ENCODE measurements at places on chromosomes 7 and 10. TPM values are rescaled to one million over a fixed set of nuclear protein-coding genes. Genes with fewer than 3 reads are reported as not detected.

Gene PLPP4
- total RNA-seq = not detected

Gene EGR2
- total RNA-seq = 1.6 TPM

Gene TBX20
- 0.37 TPM for total RNA-seq

Gene KBTBD2
- total RNA-seq = 29.7 TPM

Gene AUTS2
- 50.0 TPM for total RNA-seq

Gene PRKG1
- 15.6 TPM for total RNA-seq

Gene POLL
- total RNA-seq = 46.2 TPM

Gene ANKRD26
- total RNA-seq = 10.2 TPM

Gene ARMC3
- total RNA-seq = 0.09 TPM

Gene OAT
- total RNA-seq = 97.4 TPM

Gene FAM180A
- not detected for total RNA-seq

Gene ENO4
- 1.1 TPM for total RNA-seq

GRCh38 chr7:47968847-47969774, 10.3 kb downstream of the HUS1 start:
- peak; percentile 86 for DNase-seq

- no peak for DNase-seq
These were observed 44.9 kb downstream of the HYCC1 start for GRCh38 chr7:22969010-22969431.

DNA sequence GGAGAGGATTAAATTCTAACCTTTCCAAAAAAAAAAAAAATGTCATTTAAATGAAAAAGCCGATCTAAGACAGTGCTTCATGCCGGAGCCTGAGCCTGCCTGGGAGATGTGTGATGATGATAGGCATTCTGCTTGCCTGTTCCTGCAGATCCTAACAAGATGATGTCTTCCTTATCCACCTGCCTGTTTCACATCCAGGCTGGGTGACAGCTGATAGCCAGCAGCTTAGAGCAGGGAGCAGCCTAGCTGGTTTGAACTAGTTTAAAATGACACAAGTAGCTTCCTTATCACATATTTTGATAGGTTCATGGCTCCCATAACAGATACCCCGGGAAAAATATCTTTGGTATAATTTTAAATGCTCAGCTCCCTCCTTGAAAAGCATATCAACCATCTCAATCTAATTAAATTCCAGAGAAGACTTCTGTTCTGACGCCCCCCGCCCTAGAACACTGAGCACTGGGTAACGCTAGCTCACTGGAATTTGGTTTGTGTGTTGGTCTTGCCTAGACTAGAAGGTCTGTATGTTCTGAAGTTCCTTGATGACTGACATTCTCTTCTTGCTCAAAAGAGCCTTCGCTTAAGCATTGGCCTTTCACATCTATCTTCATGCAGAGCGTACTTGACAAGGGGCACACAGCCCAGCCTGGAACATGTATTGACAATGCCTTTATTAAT, 96.9 kb upstream of the FGFR2 start:
- no peak for DNase-seq

DNA sequence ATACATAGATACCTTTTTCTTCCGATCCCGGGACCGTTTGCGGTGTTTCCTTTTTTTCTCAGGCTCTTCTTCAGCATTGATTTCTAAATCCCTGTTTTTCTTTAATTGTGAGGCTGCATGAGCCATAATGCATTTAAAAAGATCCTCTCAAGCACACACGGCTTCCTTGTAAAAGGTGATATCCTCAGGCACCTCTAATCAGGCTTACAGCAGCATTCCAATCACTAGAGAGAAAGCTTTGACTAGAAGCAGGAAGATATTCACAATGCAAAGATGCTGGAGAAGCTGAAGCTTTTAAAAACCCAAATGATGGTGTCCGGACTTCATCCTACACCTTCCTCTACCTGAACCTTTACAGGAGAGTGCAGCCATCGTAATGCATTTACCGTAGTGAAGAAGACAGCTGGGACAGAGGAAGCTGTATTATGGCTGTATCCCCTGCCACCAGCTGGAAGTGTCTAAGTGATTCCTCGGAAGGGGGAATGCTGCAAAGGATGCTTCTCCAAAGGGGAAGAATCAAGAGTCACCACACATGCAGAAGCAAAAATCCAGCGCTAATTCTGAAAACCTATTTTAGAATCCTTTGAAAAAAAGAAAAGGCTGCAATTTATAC, at the start of gene ANK3:
ANK3 (minus strand) TSS at position 463 of the 613 bp plus-strand sequence; CDS start at position 126, 337 bp downstream.
- no peak for DNase-seq

GRCh38 chr7:101235522-101235921, 2.1 kb downstream of the CLDN15 start:
- no peak for DNase-seq

DNA sequence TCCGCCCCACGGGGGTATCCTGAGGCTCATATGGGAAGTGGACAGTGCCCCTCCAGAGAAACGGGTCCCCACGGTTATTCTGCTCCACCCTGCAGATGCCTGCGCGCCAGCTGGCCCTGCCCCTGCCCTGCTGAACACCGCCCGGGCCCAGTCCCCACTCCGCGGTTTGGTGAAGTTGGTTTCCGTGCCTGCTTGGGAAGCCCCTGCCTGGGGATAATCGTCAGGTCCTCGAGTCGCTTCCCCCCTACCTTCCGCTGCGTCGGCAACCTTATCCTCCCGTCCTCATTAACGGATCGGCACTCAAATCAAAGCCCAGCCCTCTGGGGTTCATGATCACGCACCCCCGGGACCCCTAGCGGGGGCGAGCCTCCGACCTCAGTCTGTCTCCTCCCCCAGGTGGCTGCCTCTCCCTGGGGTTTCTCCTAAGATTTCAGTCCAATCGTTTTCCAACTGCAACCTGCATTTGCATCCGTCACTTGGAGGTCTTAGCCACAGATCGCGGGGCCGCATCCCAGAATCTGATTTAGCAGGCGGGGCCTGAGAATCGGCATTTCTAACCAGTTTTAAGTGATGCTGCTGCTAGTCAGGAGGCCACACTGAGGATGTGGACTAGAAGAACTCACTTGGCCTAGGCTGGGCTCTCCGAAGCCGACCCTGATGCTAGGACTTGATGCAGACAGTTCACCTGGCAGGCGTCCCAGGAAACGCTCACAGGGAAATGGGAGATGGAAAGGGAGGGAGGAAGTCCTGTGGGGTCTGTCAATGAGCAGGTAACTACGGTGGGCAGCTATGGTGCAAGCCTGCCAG, 27.6 kb downstream of the WDR86 start:
- DNase-seq = peak; percentile 40

DNA sequence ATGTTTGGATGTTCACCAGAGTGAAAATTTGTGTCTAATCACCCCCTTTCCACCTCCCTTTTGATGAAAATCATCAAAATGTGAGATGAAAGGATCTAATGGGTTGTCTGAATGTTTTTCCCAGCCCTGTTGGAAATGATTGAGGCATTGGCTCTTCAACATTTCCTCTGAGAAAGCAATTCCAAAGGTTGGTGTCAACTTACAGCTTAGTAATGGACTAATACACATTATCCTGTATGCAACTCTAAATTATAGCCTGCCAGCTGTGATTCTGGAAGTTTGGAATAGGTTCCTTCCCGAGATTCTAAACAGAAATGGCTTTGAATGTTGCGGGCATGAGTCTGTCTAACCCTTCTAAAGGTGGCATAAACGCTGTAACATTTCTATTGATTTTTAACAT, 152.9 kb downstream of the DYNC1I1 start:
- no peak for DNase-seq

GRCh38 chr10:77513220-77513619, 124.4 kb downstream of the KCNMA1 start:
- DNase-seq = no peak

DNA sequence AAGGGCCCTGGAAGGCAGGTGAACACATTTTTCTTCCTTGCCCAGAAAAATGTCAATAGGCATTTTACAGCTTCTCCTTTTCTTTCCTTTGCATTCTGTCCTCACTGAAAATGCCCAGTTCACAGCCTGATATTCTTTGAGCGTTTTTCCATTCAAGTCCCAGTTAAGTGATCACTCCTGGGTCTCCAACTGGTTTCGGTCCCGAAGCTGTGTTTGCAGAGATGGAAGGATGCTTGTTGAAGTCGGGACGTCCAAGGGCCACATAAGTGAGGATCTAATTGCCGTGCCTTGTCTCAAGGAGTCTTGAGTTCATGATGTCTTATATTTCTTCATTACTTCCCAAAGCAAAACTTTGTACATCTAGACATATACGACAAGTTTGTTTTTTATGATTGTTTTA, 208.7 kb upstream of the PRKCQ start:
- DNase-seq = no peak

GRCh38 chr10:95503001-95503400, 58.2 kb downstream of the SORBS1 start:
- DNase-seq = no peak

DNA sequence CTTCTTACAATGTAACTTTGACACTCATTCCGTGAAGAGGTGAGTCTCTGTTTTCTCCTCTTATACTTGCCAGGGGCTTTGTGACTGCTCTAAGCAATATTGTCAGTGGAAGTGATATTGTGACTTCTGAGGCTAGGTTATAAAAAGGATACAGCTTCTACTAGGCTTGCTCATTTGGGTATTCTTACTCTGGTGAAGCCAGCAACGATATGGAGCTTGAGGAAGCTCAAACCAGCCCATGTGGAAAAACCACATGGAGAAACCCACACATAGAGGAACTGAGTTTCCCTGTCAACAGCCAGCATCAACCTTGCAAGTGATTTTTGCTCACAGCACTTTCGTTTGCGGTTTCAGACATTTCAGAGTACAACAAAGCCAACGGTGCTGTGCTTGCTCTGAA, 149.6 kb upstream of the SEMA3E start:
- no peak for DNase-seq

DNA sequence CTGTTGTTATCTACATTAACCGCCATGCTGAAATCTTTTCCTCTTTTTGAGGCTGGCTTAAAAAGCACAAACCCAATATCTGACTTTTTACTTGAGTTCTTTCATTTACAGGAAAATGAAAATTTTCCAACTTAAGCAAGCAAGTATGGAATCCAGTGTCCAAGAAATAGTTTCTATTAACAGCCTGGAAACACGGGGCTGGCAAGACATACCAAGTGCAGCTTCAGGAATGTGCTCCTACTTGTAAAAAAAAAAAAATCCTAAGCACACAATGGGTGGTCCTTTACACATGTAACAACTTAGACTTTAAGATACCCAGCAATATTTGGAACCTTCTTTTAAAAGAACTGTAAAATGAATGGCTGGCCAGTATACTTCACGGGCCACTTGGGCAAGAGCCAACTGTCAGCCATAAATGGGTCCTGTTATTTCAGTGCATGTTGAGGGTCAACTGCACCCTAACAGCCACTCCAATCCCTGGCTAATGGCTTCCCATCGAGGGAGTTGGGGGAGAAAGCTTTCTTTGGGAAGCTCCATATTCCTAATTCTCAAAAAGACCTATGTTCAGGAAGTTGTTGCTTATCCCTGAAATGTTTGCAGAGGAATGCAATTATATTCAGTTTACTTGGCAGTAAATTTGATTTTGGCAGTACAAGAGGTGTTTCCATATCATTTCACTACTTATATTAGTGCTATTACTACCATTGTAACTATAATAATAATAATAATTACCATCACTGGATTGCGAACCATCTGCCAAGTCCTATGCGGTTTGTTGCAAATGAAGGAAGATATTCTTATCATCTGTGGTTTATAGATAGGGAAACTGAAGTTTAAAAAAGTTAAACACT, 236.4 kb upstream of the TMEM72 start:
- no peak for DNase-seq

GRCh38 chr10:60944910-60945297, 919 bp upstream of the RHOBTB1 start:
- no peak for DNase-seq

Data from WTC11 (cell line).